ENCODE measurements at places on chromosomes 16 and 17.

DNA sequence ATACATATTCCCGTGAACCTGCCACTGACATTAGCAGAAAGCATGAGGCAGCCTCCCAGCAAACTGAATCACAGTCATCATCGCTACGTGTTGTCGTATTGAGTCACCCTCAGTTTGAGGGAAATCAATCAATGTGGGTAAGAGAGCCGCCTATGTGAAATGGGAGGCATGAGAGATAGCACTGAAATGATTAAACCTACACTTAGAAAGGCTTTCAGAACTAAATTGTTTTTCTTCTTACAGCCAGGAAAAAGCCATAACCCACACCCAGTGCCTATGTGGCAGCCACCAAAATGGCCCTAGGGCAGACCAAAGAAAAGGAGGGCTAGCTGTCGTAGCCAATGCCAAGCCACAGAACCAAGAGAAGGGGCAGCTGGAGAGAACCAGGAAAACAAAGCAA is 90.5 kb downstream of the ADAMTS18 start:
- DNase-seq = no peak

DNA sequence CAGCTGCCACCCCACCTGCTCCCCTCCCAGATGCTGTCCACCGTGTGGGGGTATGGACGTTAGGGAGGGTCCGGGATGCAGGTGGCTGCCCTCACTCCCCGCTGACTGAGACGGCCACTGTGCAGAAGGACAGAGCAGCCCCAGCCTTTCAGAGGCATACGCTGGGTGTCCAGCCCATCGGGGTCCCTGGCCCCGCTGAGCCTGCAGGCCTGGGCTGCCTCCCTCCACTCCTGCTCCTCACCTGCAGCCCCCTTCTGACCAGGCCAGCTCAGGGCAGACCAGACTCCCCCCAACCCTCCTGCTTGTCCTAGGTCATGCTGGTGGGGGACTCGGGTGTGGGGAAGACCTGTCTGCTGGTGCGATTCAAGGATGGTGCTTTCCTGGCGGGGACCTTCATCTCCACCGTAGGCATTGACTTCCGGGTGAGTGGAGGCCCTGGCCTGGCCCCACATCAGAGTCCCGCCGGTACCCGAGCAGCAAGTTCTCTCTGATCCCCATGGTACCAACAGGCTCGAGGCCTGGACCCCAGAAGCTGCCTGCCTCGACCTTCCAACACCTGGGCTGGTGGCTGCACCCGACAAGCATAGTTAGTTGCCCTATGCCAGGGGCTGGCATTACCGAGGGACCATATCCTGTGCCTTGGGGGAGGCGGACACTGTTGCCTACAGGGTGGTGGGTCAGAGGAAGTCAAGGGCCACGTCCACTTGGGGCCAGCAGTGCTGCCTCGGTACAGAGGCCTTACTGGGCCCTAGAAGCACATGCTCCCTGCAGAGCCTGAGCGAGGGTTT is 1.4 kb downstream of the RAB26 start:
- no peak for DNase-seq

DNA sequence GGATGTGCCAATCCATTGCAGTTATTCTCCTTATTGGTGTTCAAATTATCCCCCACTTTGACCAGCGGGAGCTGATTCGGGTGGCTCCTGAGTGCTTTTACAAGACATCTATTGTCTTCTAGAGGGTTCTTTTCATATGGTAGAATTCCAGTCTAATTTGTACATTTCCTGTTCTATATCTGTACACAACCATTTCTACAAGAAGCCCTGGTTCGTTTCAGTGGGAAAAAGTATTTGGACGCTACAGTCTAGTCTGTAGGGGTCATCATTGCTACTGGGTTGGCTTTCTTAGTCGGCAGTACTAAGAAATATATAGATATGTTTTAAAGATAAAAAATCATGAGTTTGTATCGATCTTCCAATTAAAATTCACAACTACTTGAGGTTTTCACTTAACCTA is 262.6 kb downstream of the MAP2K6 start:
- no peak for DNase-seq

GRCh38 chr16:11232852-11233726 is 22.9 kb downstream of the SOCS1 start:
- no peak for DNase-seq

GRCh38 chr17:27647765-27648164 is 16.8 kb downstream of the LGALS9 start:
- no peak for DNase-seq

GRCh38 chr17:80839511-80839941 is 152.1 kb upstream of the CHMP6 start:
- DNase-seq = no peak

DNA sequence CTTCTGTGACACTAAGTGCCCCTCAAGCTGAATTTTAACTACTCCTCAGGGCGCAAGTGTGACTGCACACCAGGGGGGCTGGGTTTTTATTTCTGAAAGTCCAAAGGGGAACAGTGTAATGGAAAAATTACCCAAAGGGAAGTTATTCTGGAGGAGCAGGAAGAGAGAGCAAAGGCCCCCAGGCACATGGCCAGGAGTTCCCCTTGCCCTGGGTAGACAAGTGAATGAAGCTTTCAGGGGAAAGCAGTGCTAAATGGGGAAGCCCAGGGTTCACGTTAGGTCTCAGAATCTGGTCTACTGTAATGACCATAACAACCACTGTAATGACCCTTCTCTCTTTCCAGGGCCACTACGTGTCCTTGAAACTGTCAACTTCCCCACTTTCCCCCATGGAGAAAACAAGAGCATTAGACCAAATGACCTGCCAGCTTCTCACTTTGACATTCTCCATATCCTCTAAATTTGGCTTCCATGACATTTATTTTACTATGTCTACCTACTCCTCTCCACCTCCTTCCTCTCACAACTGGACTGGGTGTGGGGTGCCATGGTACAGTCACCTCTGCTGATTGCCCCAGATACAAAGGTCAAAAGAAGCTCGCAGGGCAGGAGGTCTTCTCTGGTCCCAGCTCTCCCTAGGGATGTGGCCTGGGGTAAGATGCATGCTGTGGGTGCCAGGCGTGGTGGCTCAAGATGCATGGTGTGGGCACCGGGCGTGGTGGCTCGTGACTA is 34.1 kb upstream of the MMP2 start:
- DNase-seq = no peak

- no peak for DNase-seq
Measured at GRCh38 chr16:65532258-65532657, 410.4 kb upstream of the CDH11 start.

DNA sequence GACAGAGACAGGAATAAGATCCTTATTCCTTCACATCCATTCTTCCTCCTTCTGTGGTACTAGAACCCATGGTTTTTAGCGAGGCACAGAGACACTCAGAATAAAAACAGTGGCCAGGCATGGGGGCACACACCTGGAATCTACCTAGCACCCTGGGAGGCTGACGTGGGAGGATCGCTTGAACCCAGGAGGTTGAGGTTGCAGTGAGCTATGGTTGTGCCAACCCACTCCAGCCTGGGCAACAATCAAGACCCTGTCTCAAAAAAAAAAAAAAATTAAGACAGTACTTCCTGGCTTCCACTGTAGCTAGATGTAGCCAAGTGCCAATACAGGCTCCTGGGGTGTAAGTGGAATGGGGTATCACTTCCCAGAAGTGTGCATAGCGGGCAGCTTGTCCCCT is 7.4 kb upstream of the SPNS1 start:
- DNase-seq = no peak

- no peak for DNase-seq
Measured at GRCh38 chr17:69575346-69575761, 160.9 kb downstream of the MAP2K6 start.

DNA sequence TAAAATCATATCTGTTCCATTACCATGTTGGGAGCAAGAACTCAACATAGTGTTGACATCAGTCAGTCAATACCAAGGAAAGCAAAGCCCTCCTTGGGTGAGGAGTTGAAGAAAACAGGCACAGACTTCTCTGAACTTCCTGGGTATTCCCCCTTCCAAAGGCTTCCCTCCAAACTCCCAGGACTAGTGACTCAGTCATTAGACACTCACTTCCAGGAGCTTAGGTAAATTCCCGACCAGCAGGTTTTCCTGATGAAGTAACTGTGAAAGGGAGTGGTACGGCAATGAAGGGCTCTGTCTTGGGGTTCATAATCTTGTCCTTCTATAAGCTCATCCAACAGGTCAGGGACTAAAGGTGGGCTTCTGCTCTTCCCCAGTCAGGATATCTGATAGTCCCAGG is 293.8 kb upstream of the AXIN2 start:
- DNase-seq = no peak

All from amniotic stem cell (primary cell).